ENCODE measurements at places on chromosomes 3 and 15. TPM values are rescaled to one million over a fixed set of nuclear protein-coding genes. Genes with fewer than 3 reads are reported as not detected.
A peak's percentile ranks its signal among the peaks of the same experiment; 100 is the strongest.

Gene LMCD1
- total RNA-seq, result 18.3 TPM

Gene EIF4G1
- 168 TPM for total RNA-seq

Gene GPR15
- total RNA-seq, result not detected

Gene RTP1
- not detected for total RNA-seq

Gene PLA1A
- 1.2 TPM for total RNA-seq

DNA sequence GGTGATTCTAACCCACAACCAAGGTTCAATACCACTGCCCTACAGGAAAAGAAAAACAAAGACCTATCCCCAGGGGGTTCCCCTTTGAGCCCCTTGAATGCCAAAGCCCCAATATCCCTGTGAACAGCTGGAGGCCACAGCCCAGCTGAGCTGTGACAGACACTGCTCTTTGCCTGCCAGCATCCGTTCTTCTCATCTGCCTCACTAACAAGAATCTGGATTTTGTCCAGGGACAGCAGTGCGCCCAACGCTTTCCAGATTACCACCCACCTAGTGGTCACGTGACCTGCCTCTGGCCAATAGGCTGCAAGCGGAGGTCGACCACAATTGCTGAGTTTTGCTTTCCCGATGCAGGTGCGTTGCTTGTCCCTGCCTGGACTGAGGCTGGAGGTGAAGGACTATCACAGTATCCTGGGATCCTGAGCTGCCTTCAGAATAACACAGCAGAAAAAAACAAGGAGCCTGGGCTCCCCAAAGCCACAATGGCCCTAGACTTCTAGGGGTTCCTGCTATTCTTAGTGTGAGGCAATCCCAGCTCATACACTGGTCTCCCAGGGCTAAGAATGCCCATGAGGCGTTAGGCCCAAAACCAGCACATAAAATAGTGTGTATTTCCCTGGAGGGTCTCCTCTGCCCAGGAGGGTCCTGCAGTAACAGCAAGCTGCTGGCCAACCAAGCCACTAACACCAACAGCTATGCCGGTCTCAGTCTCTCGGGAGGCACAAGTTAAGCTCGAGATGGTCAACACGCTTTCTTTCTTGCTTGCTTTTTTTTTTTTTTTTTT, 13.8 kb downstream of the BDH1 start:
- no peaks in the 10 kb centered on the region for H3K36me3 ChIP-seq
- no peaks in the 10 kb centered on the region for H3K27me3 ChIP-seq
- peaks cover 4% of the 10 kb centered on the region for H3K4me1 ChIP-seq
- peak; percentile 83 for DNase-seq

DNA sequence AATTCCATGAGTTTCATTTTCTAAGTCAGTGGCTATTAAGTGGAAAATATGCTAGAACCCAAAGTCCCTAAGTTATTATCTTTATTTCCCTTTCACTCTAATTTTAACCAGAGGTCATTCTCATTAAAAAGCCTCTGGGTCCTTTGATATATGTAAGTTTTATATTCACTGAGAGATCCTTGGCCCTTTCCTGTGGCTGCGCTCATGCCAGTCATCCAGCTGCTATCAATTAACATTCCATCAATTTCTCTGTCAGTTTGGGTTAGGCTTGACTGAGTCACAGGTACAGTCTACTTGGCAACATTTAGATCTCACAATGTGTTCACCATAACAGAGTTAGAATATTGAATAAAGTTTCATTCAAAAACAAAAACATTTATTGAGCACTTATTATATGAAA, 58.0 kb upstream of the FBN1 start:
- DNase-seq, result no peak
- no peaks in the 10 kb centered on the region for H3K27me3 ChIP-seq
- no peaks in the 10 kb centered on the region for H3K36me3 ChIP-seq

DNA sequence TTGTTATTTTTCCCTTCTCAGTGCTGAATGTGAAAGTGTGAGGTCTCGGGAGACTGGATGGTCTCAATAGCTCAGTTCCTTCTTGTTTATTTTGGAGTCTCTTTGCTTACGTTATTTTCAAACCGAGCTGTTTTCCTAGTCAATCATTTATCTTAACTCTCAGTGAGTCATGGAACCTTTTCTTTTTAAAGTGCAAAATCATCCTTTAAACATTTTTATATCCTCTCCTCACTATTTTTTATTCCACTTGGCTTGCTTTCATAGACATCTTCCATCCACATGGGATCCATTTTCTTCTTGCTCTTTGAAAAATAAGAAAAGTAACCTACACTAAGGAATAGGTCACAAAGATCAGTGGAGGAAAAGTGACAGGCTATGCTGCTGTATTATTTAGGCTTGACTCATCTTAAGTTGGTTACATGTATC, 497.8 kb downstream of the NAALADL2 start:
- no peaks in the 10 kb centered on the region for H3K27me3 ChIP-seq
- H3K36me3 ChIP-seq, result no peaks in the 10 kb centered on the region
- no peak overlapping the region for H3K4me3 ChIP-seq
- no peak for DNase-seq

DNA sequence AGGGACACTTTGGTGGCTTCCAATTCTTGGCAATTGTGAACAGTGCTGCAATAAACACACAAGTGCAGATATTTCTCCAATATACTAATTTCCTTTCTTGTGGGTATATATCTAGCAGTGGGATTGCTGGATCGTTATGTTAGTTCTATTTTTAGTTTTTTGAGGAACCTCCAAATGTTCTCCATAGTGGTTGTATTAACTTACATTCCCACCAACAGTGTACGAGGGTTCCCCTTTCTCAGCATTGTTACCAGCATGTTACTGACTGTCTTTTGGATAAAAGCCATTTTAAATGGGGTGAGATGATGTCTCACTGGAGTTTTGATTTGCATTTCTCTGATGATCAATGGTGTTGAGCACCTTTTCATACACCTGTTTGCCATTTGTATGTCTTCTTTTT, 92.8 kb downstream of the DAPK2 start:
- no peak overlapping the region for H3K4me3 ChIP-seq
- no peaks in the 10 kb centered on the region for H3K4me1 ChIP-seq
- H3K36me3 ChIP-seq, result no peaks in the 10 kb centered on the region
- DNase-seq, result no peak
- H3K27me3 ChIP-seq, result no peaks in the 10 kb centered on the region
- H3K27ac ChIP-seq, result no peak overlapping the region

DNA sequence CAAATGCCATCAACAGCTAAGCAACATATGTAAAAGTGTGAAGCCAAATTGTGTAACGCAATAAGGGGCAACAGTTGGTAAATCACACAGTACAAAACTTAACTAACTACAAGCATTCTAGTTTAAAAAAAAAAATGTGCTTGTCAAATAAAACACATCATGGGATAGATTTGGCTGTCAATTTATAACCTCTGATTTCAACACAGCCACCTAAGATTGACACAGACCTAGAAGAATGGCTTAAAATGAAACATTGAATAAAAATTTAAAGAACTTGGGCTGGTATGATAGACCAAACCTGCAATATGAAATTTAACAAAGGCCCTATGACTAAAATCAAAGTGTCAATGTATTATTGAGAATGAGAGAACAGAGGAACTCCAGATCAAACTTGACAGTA, 148.4 kb downstream of the NR1I2 start:
- H3K27ac ChIP-seq, result no peak overlapping the region
- H3K4me1 ChIP-seq, result no peaks in the 10 kb centered on the region
- no peak for DNase-seq
- H3K27me3 ChIP-seq, result no peaks in the 10 kb centered on the region

- H3K4me3 ChIP-seq, result no peak overlapping the region
- H3K4me1 ChIP-seq, result no peaks in the 10 kb centered on the region
- no peaks in the 10 kb centered on the region for H3K27me3 ChIP-seq
- DNase-seq, result peak; percentile 46
These were observed 39.9 kb downstream of the SCN5A start for GRCh38 chr3:38609386-38610111.

DNA sequence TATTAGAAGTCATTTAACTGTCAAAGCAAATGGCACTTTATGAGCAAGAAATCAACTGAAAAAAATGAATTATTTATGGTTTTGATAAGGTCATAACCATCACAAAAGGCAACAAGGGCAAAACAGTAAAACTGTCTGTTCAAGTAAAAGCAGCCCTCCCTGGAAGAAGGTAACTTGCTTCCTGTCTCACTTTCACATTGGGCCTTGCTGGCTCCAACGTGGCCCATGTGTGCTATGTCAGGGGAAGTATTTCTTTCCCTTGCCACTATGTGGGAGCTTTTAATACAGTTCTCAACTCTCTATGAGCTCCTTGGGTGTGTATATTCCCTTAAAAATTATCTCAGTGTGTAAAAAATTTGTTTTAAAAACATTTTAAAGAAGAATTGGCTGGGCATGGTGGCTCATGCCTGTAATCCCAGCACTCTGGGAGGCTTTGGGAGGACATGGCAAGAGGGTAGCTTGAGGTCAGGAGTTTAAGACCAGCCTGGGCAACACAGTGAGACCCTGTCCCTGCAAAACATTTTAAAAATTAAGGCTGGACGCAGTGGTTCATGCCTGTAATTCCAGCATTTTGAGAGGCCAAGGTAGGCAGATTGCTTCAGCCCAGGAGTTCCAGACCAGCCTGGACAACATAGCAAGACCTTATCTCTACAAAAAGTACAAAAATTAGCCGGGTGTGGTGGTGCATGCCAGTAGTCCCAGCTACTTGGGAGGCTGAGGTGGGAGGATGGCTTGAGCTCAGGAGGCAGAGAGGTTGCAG, 45.2 kb upstream of the TJP1 start:
- no peaks in the 10 kb centered on the region for H3K36me3 ChIP-seq
- no peak overlapping the region for H3K4me3 ChIP-seq
- H3K27ac ChIP-seq, result peak overlapping the region; percentile 38
- H3K4me1 ChIP-seq, result peaks cover 51% of the 10 kb centered on the region
- H3K27me3 ChIP-seq, result no peaks in the 10 kb centered on the region
- DNase-seq, result no peak

- no peak overlapping the region for H3K27ac ChIP-seq
- H3K4me1 ChIP-seq, result no peaks in the 10 kb centered on the region
- H3K36me3 ChIP-seq, result no peaks in the 10 kb centered on the region
- H3K27me3 ChIP-seq, result no peaks in the 10 kb centered on the region
- DNase-seq, result no peak
- H3K4me3 ChIP-seq, result no peak overlapping the region
These were observed 91.2 kb upstream of the VEPH1 start for GRCh38 chr3:157594413-157594812.

- H3K4me1 ChIP-seq, result peaks cover 34% of the 10 kb centered on the region
- H3K36me3 ChIP-seq, result no peaks in the 10 kb centered on the region
- H3K4me3 ChIP-seq, result no peak overlapping the region
- no peak overlapping the region for H3K27ac ChIP-seq
- DNase-seq, result peak; percentile 48
These were observed 30.8 kb downstream of the CCDC13 start for GRCh38 chr3:42742259-42742658.

DNA sequence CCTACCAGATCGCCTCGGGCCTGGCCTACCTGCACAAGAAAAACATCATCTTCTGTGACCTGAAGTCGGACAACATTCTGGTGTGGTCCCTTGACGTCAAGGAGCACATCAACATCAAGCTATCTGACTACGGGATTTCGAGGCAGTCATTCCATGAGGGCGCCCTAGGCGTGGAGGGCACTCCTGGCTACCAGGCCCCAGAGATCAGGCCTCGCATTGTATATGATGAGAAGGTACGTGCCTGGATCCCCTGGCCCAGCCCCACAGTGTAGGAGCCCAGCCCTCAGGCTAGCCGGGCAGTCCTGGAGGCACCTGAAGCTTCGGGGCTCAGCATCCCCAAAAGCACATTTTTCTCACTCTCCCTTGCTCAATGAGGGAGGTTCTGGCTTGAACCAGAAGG, 135.8 kb downstream of the LRRK1 start:
- peaks cover 82% of the 10 kb centered on the region for H3K36me3 ChIP-seq
- no peaks in the 10 kb centered on the region for H3K4me1 ChIP-seq
- H3K4me3 ChIP-seq, result no peak overlapping the region

DNA sequence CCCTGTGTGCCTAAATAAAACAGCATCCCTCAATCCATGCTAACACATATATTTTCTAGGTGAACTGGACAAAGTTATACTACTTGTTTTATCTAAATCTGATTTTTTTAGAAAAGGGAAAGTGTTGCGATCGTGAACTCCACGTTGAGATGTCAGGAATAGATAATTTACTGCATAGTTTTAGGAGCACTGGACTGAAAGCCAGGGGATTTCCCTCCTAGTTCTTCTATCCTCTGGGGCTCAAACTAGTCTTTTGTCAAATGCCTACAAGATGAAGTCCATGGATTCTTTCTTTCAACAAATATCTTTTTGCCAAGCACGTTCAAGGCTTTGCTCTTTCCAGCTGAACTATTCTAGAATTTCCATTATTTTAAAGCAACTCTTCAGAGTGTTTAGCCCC, 617 bp upstream of the HPS3 start:
- no peak for DNase-seq
- H3K36me3 ChIP-seq, result no peaks in the 10 kb centered on the region
- peaks cover 36% of the 10 kb centered on the region for H3K4me1 ChIP-seq
- peak overlapping the region; percentile 61 for H3K4me3 ChIP-seq
- H3K27me3 ChIP-seq, result no peaks in the 10 kb centered on the region

DNA sequence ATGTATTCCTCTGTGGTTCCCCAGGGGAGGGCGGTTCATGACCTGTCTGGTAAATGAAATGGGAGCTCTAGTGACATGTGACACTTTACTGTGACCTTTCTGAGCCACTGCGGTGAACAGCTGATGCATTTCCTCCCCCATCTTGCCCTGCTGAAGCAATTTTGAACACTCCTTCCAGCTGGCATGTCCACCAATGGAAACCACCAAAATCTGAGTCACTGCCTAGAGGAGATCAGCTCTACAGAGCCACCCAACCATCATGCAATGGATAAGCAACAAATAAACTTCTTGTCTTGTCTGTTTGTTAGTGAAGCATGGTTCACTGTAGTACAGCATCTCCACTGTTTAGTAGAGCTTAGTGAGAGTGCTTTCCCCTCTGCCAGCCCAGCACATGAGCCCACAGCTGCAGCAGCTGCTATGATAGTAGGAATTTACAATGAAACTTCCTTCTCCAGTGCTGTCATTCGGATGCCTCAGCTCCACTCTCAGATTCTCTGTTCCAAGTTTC, 479.4 kb downstream of the NTRK3 start:
- H3K4me1 ChIP-seq, result no peaks in the 10 kb centered on the region
- H3K27ac ChIP-seq, result no peak overlapping the region
- DNase-seq, result no peak

DNA sequence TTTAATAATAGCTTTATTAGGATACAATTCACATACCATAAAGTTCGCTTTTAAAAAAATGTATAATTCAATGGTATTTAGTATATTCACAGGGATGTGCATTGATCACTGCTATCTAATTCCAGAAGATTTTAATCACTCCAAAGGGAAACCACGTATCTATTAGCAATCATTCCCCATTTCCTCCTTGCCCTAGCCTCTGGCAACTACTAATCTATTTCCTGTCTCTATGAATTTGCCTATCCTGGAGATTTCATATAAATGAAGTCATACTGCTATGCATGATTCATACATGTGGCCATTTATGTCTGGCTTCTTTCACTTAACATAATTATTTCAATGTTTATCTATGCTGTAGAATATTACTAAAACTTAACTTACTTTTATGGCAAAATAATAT, 32.0 kb upstream of the CASR start:
- no peak overlapping the region for H3K4me3 ChIP-seq
- H3K27me3 ChIP-seq, result no peaks in the 10 kb centered on the region
- H3K36me3 ChIP-seq, result no peaks in the 10 kb centered on the region
- H3K4me1 ChIP-seq, result no peaks in the 10 kb centered on the region
- no peak for DNase-seq
